ENCODE measurements at places on chromosomes 12 and 14.

DNA sequence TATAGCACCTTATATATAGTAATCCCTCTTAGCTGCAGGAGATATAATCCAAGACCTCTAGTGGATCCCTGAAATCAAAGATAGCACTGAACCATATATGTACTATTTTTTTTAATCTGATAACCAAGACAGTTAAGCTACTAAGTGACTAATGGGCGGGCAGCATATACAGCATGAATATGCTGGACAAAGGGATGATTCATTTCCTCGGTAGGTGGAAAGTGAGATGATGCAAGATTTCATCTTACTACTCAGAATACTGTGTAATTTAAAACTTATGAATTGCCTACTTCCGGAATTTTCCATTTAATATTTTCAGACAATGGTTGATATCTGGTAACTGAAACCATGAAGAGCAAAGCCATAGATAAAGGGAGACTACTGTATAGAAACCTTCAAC, 36.2 kb downstream of the PRMT8 start:
- no peak for DNase-seq

- peak; percentile 53 for DNase-seq
Measured at GRCh38 chr12:105773471-105773870, 365.3 kb downstream of the NUAK1 start.

- DNase-seq, result no peak
Measured at GRCh38 chr12:82862876-82863649, 176.4 kb downstream of the TMTC2 start.

DNA sequence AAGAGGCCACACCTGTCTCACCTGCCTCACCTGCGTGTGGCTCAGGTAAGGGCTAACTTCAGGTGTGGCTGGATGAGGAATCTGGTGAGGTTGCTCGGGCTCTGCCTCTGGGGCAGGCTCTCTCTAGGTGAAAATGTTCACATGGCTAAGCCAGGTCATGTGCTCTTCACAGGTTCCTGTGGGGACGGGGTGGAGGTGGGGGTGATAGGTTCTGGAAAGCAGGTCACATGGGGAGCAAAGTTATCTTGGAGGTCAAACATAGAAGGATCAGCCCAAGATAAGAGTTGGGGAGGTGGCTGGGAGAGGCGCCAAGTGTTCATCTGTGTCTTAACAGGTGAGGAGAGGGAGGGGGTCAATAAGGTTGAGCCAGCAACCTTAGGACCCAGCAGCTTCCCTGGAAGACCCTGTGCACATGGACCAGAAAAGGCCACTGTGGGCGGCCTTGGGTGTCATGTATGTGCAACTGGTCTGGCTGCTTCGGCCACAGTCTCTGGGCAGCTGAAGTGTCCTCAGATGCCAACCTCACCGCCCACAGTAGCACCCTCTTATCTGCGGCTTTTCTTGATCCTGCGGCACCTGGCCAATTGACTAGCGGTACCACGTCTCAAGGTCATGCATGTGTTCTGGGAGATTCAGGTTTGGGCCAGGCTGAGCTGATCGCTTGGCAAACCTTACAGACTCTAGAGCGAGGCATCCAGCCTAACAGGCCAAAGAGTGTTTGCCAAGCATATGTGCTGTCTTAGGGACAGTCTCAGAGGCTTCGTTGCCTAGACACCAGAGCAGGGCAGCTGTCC, 60.5 kb downstream of the CACNA1C start:
- peak; percentile 28 for DNase-seq

- no peak for DNase-seq
Measured at GRCh38 chr12:15152456-15152855, 68.8 kb downstream of the RERG start.

DNA sequence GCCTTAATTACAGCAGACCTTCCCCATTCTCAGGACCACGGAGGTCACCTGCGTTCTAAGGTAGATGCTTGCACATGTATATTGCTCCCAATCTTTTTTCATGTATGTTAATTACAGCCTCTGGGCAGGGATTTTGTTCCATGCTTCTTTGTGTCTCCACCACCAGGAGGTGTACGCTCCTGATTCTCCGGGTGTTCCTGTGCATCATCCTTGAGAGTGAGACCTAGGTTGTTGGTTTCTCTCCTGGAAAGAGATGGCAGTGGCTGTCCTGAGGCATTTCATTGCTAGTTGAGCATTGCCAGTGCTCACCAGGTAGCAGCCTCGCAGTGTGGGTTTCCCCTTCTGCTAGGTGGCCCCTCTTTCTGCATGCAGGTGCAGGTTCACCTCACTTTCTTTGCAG, 52.8 kb downstream of the KCNK13 start:
- DNase-seq, result no peak

All from pons (tissue), 1 donor.